ENCODE measurements at places on chromosomes 16 and 17.

GRCh38 chr17:27407916-27408864 is 48.1 kb upstream of the KSR1 start:
- DNase-seq, result no peak

GRCh38 chr17:3418222-3418621 is 7.1 kb downstream of the OR3A3 start:
- no peak for DNase-seq

- DNase-seq, result no peak
These were observed 61.9 kb upstream of the PVALEF start for GRCh38 chr17:81103379-81103778.

DNA sequence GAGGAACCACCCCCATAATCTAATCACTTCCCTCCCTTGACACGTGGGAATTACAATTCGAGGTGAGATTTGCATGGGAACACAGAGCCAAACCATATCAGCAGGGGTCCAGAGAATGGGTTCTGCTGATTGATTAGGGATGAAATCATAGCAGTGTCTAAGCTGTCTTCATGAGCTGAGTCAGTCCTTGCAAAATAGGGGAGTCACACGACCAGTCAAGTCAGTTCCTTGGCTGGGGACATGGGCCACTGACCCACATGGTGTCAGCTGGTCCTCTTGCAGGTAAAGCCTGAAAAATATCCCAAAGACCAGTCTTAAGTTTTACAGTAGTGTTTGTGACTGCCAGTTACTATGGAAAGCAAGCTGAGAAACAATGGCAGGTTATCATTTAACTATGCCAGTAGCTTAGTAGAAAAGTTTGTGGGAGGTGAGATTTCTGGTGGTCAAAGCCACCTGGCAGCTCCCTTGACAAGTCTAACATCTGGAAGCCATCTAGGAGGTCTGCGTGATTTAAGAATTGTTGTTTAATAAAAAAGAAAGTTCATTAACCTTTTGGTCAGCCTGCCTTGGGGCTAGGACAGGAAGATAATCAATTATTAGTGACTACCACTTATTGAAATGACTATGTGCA is 15.7 kb upstream of the ATF7IP2 start:
- no peak for DNase-seq

- DNase-seq, result peak; percentile 6
These were observed 479 bp downstream of the ITGA3 start for GRCh38 chr17:50056217-50056960.

DNA sequence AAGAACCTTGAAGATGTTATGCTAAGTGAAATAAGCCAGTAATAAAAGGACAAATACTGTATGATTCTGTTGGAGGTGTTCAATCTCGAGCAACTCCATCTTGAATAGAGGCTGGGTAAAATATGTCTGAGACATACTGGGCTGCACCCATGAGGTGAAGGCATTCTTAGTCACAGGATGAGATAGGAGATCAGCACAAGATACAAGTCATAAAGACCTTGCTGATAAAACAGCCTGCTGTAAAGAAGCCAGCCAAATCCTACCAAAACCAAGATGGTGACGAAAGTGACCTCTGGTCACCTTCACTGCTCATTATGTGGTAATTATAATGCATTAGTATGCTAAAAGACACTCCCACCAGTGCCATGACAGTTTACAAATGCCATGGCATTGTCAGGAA is 98.1 kb downstream of the RGS9 start:
- no peak for DNase-seq

DNA sequence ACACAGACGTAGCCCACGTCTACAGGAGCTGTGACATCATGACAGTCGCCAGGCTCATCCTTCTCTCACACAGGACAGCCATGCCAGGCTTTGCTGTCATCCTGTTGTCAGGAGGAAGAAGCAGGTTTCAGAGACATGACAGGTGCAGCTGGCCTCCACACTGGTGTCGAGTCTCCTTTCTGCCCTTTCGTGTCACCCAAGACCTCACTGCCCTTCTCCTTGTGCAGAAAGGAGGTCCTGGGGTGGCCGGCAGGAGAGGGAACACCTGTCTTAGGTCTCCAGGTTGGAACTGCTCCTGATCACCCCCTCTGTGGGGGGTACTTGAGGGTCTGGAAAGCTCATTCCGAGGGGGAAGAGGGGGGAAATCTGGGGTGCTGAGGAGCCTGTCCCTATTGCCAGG is 41.6 kb upstream of the IRF8 start:
- DNase-seq, result no peak

GRCh38 chr17:17605729-17606088 is 14.2 kb upstream of the PEMT start:
- DNase-seq, result no peak

GRCh38 chr17:76753061-76753961 is 15.4 kb downstream of the MFSD11 start:
- DNase-seq, result no peak

Measured in immature natural killer cell (primary cell).